ENCODE measurements at places on chromosomes 16 and 17. TPM values are rescaled to one million over a fixed set of nuclear protein-coding genes. Genes with fewer than 3 reads are reported as not detected.

The KRT33A gene
- not detected for total RNA-seq

- DNase-seq = peak; percentile 32
- no peak overlapping the region for H3K4me3 ChIP-seq
- peaks cover 10% of the 10 kb centered on the region for H3K4me1 ChIP-seq
- peaks cover 10% of the 10 kb centered on the region for H3K27me3 ChIP-seq
- H3K27ac ChIP-seq = no peak overlapping the region
These were observed 4.4 kb upstream of the SLC39A11 start for GRCh38 chr17:73096866-73097265.

The HS3ST3B1 gene
- total RNA-seq = 8.7 TPM

DNA sequence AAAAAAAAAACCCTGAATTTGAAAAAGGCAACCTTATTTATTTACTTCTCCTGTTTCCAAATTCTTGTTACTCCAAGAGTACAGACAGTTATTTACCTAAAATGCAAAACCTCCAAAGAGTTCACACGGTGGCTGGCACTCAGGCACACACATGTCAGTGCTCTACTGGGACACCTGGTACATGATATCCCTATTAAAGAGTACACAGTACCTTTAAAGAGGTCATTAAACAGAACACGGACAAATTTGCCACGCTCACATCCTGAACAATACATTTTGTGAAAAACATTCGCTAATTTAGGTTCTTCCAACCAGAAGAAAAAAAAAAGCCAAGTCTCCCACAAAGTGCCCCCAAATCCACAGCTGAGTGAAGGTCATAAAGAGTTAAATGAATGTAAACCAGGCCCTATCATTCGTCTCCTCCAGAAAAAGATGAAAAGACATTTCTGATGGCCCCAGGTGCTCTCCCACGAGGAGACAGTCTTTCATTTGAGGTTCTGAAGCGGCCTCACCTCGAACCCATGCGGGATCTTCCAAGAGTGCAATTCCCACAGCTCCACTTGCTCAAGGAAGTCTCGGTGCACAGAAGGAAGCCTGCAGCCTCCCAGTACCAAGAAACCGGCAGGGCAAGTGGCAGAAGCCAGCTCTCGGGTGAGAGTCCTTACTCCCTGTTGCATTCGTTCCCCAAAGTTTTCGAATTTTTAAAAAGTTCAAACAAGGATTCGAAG, 993 bp downstream of the ERN1 start:
- H3K36me3 ChIP-seq = no peaks in the 10 kb centered on the region
- H3K27me3 ChIP-seq = no peaks in the 10 kb centered on the region
- DNase-seq = no peak
- peak overlapping the region; percentile 56 for H3K27ac ChIP-seq

The PMFBP1 gene
- 1.2 TPM for total RNA-seq

The ZNF18 gene
- 8.3 TPM for total RNA-seq

DNA sequence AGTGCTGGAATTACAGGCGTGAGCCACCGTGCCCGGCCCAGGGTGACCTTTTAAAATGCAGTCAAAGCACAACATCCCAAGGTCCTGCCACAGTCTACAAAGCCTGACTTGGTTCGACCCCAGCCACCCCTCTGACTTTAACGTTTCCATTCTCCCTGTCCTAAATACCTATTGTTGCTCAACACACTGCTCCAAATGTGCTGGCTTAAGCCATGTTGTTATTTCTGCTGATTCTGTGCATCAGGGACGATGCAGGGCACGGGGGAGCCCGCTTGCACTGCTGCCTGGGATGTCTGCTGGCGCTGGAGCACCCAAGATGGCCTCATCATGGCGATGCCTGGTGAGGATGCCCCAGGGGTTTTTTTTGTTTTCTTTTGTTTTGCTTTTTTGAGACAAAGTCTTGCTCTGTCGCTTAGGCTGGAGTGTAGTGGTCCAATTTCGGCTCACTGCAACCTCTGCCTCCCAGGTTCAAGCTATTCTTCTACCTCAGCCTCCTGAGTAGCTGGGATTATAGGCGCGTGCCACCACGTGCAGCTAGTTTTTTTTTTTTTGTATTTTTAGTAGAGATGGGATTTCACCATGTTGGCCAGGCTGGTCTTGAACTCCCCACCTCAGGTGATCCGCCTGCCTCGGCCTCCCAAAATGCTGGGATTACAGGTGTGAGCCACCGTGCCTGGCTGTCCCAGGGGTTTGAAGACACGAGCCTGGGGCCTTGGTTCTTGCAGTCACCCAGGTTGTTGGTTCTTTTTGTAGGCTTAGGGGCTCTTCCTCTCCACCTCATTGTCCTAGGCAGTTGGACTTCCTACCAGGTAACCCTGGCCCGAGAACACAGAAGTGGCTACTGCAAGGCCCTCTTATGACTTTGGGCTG, 22.9 kb downstream of the TMC7 start:
- H3K4me3 ChIP-seq = no peak overlapping the region
- no peaks in the 10 kb centered on the region for H3K27me3 ChIP-seq
- H3K27ac ChIP-seq = no peak overlapping the region
- H3K4me1 ChIP-seq = peaks cover 23% of the 10 kb centered on the region
- H3K36me3 ChIP-seq = no peaks in the 10 kb centered on the region

The SLC5A11 gene
- total RNA-seq = not detected

The PRCD gene
- total RNA-seq = 1.5 TPM

DNA sequence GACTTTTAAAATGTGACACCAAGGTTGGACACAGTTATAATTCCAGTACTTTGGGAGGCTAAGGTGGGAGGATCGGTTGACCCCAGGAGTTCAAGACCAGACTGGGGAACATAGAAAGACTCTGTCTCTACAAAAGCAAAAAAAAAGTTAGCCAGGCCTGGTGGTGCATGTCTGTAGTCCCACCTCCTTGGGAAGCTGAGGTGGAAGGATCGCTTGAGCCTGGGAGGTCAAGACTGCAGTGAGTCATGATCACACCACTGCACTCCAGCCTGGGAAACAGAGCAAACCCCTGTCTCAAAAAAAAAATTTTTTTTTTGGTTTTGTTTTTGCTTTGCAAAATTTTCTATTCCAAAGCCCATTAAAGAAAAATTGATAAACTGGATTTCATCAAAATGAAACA, 281.4 kb downstream of the BCAS3 start:
- no peak overlapping the region for H3K4me3 ChIP-seq
- DNase-seq = peak; percentile 16
- H3K4me1 ChIP-seq = no peaks in the 10 kb centered on the region

The RAC3 gene
- 40.5 TPM for total RNA-seq
